ENCODE measurements at places on chromosomes 6 and 20. TPM values are rescaled to one million over a fixed set of nuclear protein-coding genes. Genes with fewer than 3 reads are reported as not detected.
A peak's percentile ranks its signal among the peaks of the same experiment; 100 is the strongest.

HLA-DOA gene
- 1.4 TPM for total RNA-seq

TRIM15 gene
- 51.6 TPM for total RNA-seq

BPIFB4 gene
- not detected for total RNA-seq

ULBP1 gene
- total RNA-seq = not detected

VSTM2L gene
- total RNA-seq = 6.6 TPM

SIRPB2 gene
- 3.7 TPM for total RNA-seq

TAF11 gene
- 35.1 TPM for total RNA-seq

WFDC13 gene
- not detected for total RNA-seq

NDUFAF5 gene
- total RNA-seq = 14.6 TPM

RMND1 gene
- total RNA-seq = 27.2 TPM

SLPI gene
- total RNA-seq = 77.8 TPM

OR2J3 gene
- not detected for total RNA-seq

DNA sequence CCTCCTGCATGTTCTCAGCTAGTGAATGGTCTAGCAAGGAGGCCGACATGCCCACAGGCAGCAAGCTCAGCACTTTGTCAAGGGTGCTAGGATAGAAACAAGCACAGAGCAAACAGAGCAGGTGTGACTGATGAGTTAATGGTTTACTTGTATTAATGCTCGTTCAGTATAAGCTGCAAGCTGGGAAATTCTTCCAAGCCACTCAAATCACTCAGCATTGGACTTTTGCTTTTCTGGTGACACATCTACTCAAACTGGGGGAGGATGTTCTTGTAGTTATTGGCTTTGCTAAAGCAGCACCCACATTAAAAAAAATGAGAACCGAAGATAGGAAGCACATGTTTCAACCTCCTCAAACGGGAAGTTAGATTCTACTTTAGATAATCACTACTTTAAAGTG lies 43.1 kb upstream of the NEDD9 start:
- DNase-seq = no peak

- DNase-seq = no peak
Observed at GRCh38 chr6:18412068-18412467, 24.9 kb downstream of the RNF144B start.

- no peak for DNase-seq
Observed at GRCh38 chr20:58694241-58695083, 1.9 kb downstream of the NPEPL1 start.

DNA sequence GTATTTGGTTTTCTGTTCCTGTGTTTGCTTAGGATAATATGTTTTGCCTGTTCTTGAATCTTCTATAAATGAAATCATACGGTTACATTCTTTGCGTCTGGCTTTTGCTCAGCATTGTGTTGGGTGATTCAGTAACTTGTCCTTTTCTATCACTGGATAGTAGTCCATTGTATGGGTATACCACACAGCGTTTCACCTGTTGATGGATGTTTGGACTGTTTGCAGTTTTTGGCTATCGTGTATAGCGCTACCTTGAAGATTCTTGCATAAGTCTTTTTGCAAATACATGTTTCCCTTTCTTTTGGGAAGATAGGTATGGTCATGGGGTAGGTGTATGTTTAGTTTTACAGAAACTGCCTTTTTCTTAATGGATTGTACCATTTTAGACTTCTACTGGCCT lies 9.5 kb downstream of the MYBL2 start:
- no peak for DNase-seq

DNA sequence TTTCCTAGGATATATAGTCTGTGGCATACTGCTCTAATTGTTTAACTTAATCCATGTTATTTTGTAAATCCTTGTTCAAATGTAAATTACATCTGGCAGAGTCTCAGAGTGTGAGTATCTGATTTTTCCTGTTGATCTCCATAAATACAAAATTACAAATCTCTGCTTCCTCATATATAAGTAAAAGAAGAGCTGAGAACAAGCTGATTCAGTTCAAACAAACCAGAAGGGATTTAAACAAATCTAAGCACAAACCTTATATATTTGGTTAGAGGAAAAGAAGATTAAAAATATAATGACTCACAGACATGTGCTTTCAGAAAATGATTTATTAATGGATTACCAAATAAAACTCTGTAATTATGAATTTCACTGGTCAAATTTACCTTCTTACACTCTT lies 37.3 kb downstream of the KIF13A start:
- DNase-seq = no peak

- no peak for DNase-seq
Observed at GRCh38 chr6:156053626-156054025, 598.0 kb upstream of the NOX3 start.

DNA sequence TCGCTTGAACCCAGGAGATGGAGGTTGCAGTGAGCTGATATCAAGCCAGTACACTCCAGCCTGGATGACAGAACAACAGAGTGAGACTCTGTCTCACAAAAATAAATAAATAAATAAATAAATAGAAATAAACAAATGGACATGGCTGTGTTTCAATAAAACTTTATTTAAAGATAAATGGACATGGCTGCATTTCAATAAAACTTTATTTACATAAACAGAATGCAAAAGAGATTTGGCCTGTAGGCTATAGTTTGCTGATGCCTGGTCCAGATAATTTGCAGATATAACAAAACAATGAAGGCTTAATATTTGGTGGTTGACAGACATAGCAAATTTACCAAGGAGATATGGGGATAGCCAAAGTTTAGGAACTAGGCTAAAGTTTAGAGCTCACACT lies 66.8 kb downstream of the ZNF831 start:
- DNase-seq = no peak

- DNase-seq = no peak
Observed at GRCh38 chr6:150204705-150205472, 62.0 kb downstream of the PPP1R14C start.

GRCh38 chr20:22462975-22463914 lies 121.1 kb downstream of the FOXA2 start:
- no peak for DNase-seq

DNA sequence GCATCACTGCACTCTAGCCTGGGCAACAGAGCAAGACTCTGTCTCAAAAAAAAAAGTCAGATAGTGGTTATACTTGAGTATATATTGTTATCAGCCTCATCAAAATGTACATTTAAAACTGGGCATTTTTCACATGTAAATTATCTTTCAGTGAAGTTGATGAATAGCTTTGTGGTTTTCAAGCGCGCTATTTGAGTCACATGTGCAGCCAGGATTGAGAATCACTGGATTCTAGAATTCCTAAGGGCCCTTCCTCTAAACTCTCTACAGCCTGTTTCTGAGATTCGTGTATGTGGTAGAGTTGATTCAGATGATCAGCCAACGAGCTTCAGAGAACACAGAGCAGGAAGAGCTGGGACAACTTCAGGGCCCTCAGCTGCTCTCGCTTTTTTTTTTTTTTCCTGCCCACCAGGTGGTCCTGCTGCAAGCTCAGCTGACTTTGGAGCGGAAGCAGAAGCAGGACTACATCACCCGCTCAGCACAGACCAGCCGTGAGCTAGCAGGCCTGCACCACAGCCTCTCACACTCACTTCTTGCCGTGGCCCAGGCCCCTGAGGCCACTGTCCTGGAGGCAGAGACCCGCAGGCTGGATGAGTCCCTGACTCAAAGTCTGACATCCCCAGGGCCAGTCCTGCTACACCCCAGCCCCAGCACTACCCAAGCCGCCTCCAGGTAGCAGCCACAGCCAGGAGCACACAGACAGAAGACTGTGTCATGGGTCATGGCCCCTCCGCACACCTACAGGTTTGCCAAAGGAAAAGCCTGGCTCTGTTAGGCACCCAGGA lies 18.3 kb downstream of the C20orf173 start:
- DNase-seq = no peak

- no peak for DNase-seq
Observed at GRCh38 chr6:169457762-169458161, 204.1 kb upstream of the THBS2 start.

- DNase-seq = no peak
Observed at GRCh38 chr20:57805747-57806146, 95.9 kb upstream of the PMEPA1 start.

- DNase-seq = no peak
Observed at GRCh38 chr6:70107852-70108629, 194.8 kb downstream of the COL9A1 start.

DNA sequence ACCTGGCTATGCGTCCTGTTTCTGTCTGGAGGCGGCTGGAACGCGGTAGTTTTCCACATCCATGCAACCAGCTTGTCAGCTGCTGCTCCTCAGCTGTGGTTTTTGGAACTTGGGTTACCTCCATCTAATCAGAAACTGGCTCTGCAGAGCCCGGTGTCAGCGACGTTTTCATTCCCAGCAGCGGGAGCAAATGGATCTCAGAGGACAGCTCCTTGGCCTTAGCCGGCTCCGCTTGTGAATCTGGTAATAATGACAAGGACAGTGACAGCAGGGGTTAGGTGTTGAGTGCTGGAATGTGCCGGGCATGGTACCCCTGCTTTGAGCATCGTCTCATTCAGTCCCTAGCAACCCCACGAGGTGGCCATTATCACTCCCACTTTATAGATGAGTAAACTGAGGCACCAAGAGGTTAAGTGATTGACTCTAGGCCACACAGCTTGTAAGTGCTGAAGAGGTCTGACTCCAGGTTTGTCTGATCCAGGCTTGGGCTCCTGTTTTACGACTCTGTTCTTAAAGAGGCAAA lies 1.3 kb downstream of the SLCO4A1 start:
- no peak for DNase-seq

GRCh38 chr6:139680819-139681218 lies 306.4 kb upstream of the CITED2 start:
- DNase-seq = no peak

GRCh38 chr6:82555801-82556200 lies 192.2 kb downstream of the TPBG start:
- DNase-seq = no peak

DNA sequence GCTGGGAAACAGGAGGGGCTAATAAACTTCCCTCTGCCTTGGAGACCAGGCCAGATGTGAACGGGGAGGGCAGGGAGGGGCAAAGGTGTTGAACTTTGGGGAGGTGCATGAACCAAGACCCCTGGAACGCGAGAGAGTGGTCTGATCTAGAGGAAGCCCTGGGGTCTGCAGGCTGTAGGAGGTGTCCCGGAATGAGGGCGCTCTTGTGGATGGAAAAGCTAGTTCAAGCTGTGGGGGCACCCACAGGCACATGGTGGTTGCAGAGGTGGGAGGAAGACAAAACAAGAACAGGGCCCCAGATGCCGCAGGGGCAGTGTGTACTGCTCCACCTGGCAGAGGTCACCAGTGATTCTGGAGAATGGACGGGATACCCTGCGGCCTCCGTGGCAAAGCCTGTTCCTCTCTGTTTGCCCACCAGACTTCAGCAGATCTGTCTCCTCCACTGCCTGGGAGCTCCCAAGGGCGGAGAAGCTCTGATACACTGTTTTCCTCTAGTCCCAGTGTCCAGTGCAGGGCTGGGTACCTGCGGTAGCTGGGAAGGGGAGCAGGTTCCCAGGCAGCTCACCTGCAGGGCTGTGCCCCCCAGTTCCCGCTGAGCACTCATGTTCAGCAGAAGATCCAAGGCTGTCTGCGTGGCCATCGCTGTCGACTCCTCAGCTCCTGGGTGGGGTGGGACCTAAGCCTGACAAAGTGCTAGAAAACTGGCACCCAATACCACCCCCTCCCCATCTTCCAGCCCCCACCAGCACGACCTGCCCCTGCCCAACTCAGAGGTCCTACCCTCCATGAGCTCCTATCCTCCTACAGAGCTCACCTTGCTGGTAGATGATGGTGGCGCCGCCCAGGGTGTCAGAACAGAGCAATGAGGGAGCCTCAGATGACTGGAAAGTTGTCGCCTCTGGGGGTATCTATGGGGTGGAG lies 14.7 kb downstream of the ZNF335 start:
- DNase-seq = no peak

GRCh38 chr20:50191544-50192363 lies 1.1 kb downstream of the CEBPB start:
- DNase-seq = peak; percentile 55

DNA sequence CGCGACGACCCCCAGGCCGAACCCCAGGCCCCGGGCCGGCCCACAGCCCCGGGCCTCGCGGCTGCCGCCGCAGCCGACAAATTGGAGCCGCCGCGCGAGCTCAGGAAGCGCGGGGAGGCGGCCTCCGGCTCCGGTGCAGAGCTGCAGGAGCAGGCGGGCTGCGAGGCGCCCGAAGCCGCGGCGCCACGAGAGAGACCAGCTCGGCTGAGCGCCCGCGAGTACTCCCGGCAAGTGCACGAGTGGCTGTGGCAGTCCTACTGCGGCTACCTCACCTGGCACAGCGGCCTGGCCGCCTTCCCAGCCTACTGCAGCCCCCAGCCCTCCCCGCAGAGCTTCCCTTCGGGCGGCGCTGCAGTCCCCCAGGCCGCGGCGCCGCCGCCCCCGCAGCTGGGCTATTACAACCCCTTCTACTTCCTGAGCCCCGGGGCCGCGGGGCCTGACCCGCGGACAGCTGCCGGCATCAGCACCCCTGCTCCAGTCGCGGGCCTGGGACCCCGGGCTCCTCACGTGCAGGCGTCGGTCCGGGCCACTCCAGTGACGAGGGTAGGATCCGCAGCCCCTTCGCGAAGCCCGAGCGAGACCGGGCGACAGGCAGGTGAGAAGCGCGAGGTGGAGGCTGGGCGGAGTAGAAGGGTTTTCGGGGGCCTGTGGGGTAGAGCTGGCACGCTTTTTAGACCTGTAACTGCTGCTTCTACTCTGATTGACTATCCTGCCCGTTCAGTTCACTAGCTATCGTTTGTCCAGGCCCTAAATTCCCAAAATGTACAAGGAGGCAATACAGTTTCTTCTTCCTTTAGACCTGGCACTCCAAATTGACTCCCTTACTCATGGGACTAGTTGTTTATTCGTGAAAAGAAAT lies 654 bp downstream of the FAM8A1 start:
- DNase-seq = peak; percentile 47

DNA sequence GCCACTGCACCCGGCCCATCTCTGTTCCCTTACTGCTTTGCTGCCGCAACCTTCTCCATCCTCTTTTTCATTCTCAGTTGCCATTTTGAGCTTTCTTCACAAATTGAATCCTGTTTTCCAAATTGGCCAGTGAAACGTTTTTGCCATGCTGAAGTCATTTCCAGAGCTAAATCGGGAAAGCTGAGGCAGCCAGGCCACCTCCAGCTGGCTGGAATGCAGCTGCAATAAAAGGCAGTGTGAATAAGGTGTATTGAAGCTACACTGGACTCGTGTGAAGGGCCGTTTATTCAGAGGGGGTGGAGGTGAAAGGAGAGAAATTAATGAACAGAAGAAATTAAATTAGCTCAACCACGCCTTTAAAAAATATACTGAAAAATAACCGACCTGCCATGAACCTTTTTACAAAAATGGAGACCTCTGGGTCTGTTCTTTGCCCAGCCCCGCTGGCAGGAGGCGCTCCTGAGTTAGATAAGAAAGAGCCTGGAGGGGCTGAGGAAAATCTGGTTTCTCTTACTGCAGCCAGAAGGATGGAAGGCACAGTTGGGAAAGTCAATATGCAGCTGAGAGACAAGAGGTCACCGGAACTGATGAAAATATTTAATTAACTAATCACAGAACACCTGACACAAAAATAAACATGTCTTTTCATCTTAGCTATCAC lies 283.9 kb downstream of the FOXC1 start:
- DNase-seq = no peak

GRCh38 chr6:144284783-144285547 lies at the start of gene UTRN:
Gene UTRN (plus strand): TSS chr6:144285335. CDS start chr6:144291829, 6,494 bp downstream.
- peak; percentile 80 for DNase-seq

GRCh38 chr6:32214126-32214525 lies 9.7 kb downstream of the NOTCH4 start:
- no peak for DNase-seq
